ENCODE measurements at places on chromosomes 12 and 14.
A peak's percentile ranks its signal among the peaks of the same experiment; 100 is the strongest.

GRCh38 chr12:120761519-120761934 is 35.9 kb downstream of the ACADS start:
- H3K36me3 ChIP-seq = 0 out of 2 replicates have a peak, but pooled peaks cover 3% of the 10 kb centered on the region
- H3K4me1 ChIP-seq = peaks cover 4% of the 10 kb centered on the region
- no peak for DNase-seq
- no peak overlapping the region for H3K27ac ChIP-seq

DNA sequence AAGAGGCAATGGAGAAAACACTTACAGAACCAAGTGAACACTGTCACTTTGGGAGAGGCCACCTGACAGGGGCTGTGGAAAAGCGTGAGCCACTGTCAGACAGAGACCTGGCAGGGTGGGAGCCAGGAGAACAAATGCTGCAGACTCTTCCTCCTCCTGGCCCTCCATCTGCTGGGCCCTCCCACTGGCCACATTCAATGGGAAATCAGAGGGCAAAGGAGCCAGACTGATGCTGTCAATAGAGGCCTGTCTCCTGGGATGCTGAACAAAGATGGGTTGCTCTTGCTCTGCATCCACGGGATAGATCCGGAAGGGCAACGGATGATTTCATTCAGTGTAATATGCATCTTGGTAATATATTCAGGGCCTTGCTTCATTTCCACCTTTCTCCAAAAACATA is 44.9 kb upstream of the BCAT1 start:
- DNase-seq = no peak
- no peak overlapping the region for H3K4me3 ChIP-seq
- H3K36me3 ChIP-seq = no peaks in the 10 kb centered on the region
- H3K27me3 ChIP-seq = no peaks in the 10 kb centered on the region
- H3K27ac ChIP-seq = no peak overlapping the region

GRCh38 chr12:22543246-22544037 is 900 bp downstream of the C2CD5 start:
- 0 out of 2 replicates have a peak, but pooled peaks cover 1% of the 10 kb centered on the region for H3K4me1 ChIP-seq
- DNase-seq = no peak
- H3K4me3 ChIP-seq = peak overlapping the region; percentile 95
- no peaks in the 10 kb centered on the region for H3K36me3 ChIP-seq
- no peak overlapping the region for H3K27ac ChIP-seq

- DNase-seq = no peak
- H3K4me1 ChIP-seq = no peaks in the 10 kb centered on the region
- H3K27ac ChIP-seq = no peak overlapping the region
- H3K4me3 ChIP-seq = no peak overlapping the region
- no peaks in the 10 kb centered on the region for H3K36me3 ChIP-seq
These were observed 24.0 kb downstream of the FKBP11 start for GRCh38 chr12:48901278-48901677.

GRCh38 chr12:117228239-117228638 is 38.0 kb upstream of the FBXO21 start:
- H3K4me3 ChIP-seq = no peak overlapping the region
- no peaks in the 10 kb centered on the region for H3K4me1 ChIP-seq
- H3K27me3 ChIP-seq = no peaks in the 10 kb centered on the region
- no peak for DNase-seq
- H3K36me3 ChIP-seq = no peaks in the 10 kb centered on the region

- H3K4me1 ChIP-seq = peaks cover 2% of the 10 kb centered on the region
- no peak for DNase-seq
- no peak overlapping the region for H3K4me3 ChIP-seq
- no peaks in the 10 kb centered on the region for H3K27me3 ChIP-seq
- H3K36me3 ChIP-seq = no peaks in the 10 kb centered on the region
These were observed 51.9 kb downstream of the ZFP36L1 start for GRCh38 chr14:68740788-68741476.

GRCh38 chr14:92693998-92694795 is 54.2 kb downstream of the LGMN start:
- no peaks in the 10 kb centered on the region for H3K27me3 ChIP-seq
- DNase-seq = no peak
- H3K4me1 ChIP-seq = no peaks in the 10 kb centered on the region
- H3K4me3 ChIP-seq = no peak overlapping the region
- no peak overlapping the region for H3K27ac ChIP-seq

DNA sequence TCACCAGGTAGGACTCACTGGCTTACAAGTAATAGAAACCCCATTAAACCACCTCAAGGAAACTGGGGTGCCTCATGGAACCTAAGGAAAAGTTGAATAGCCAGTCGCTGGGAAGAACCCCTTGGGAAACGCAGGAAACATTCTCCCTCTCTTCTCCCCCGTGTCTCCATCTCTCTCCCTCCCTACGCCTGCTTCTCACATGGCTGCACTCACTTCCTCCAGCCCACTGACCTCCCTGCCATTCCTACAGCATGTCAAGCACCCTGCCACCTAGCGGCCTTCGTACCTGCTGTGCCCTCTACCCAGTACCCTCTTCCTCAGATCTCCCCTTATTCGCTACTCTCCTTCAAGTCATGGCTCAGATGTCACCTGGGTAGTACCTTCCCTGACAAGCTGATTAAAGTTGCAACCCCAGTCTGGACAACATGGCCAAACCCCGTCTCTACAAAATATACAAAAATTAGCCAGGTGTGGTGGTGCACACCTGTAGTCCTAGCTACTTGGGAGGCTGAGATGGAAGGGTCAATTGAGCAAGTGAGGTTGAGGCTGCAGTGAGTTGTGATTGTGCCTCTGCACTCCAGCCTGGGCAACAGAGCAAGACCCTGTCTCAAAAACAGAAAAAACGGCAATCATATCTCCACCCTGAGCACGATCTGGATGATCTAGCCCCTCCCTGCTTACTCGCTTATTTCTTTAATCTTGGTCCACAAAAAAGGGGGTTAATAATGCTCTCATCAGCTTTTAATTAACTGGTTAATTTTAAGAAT is 6.4 kb upstream of the DTX1 start:
- no peak for DNase-seq
- peaks cover 1% of the 10 kb centered on the region for H3K27me3 ChIP-seq
- no peaks in the 10 kb centered on the region for H3K4me1 ChIP-seq
- H3K36me3 ChIP-seq = no peaks in the 10 kb centered on the region
- H3K4me3 ChIP-seq = no peak overlapping the region

GRCh38 chr14:49621114-49621881 is 699 bp downstream of the MGAT2 start:
- no peak for DNase-seq
- peaks cover 2% of the 10 kb centered on the region for H3K36me3 ChIP-seq
- H3K27ac ChIP-seq = no peak overlapping the region
- H3K4me1 ChIP-seq = no peaks in the 10 kb centered on the region

- no peaks in the 10 kb centered on the region for H3K27me3 ChIP-seq
- no peak overlapping the region for H3K27ac ChIP-seq
- no peak for DNase-seq
- no peaks in the 10 kb centered on the region for H3K36me3 ChIP-seq
- no peak overlapping the region for H3K4me3 ChIP-seq
These were observed 8.8 kb downstream of the BDKRB1 start for GRCh38 chr14:96264853-96265252.

- no peaks in the 10 kb centered on the region for H3K36me3 ChIP-seq
- H3K4me1 ChIP-seq = peaks cover 1% of the 10 kb centered on the region
- DNase-seq = no peak
- H3K27me3 ChIP-seq = no peaks in the 10 kb centered on the region
- H3K27ac ChIP-seq = no peak overlapping the region
These were observed 37.9 kb upstream of the MDM1 start for GRCh38 chr12:68370006-68370590.

DNA sequence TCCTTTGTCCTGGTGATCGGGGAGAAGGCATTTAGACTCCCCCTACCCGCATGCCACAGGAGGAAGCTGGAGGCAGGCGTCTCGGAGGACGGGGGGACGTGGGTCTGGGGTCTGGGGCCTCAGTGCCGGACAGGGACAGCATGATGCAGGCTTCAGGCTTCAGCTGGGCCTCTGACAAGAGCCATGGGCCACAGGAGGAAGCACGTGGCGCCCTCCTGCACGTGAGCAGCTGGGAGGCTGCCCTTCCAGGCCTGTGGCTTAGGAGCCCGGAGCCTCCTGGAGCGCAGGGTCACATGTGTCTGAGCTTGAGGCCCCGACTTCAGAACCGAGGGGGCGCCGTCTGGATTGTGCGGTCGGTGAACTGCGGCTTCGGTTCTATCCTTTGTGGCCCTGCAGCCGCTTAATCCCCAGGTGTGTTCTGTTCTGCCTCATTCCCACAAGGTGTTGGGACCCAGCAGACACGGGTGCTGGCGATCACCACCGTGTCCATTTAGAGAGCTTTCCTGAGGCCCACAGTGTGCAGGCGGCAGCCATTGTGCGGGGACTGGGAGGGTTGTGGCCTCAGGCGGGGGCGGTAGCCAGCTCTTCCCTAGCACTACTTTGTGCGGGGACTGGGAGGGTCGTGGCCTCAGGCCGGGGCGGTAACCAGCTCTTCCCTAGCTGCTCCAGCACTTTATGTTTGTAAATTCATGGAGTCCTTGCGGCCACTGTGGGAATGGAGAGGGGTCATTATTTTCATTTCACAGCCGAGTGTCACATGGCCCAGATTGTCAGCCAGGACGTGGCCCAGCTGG is 150.2 kb downstream of the ADGRD1 start:
- no peak overlapping the region for H3K4me3 ChIP-seq
- no peaks in the 10 kb centered on the region for H3K4me1 ChIP-seq

DNA sequence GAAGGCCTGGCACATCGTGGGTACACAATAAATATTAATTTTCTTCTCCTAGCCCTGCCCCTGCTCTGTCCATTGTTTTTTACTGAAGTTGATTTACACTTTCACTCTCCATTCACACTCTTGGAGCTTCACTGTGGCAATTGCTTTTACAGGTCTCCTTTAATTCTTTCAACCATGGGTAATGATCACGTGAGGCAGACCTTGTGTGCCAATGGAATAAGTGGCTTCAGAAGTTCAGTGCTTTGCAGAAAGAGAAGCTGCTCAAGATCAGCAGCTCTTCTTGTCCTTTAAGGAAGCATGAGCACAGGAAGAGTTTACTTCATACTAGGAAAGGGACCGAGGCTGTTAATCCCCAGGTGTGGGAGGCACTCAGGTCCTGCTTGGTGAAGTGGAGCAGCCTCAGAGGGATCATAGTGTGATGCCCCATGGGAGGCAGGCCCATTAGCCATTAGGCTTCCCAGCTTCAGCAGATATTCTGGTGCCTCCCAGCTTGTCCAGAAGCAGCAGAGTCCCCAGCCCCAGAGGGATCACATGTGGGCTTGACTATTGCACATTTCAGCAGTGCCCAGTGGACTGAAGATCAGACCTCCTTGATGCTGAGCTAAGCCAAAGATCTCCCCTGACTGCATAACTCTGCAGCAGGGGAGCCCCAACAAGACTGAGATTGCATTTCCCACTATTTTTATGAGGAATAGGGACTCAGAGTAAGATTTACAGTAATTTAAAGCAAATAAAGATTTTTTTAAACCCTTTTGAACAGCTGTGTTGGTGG is 5.0 kb upstream of the SLC35F4 start:
- H3K27me3 ChIP-seq = peaks cover 6% of the 10 kb centered on the region
- no peak overlapping the region for H3K27ac ChIP-seq

GRCh38 chr12:109635717-109636116 is 62.1 kb downstream of the MVK start:
- no peak overlapping the region for H3K4me3 ChIP-seq
- H3K36me3 ChIP-seq = no peaks in the 10 kb centered on the region
- H3K4me1 ChIP-seq = no peaks in the 10 kb centered on the region
- no peak for DNase-seq

DNA sequence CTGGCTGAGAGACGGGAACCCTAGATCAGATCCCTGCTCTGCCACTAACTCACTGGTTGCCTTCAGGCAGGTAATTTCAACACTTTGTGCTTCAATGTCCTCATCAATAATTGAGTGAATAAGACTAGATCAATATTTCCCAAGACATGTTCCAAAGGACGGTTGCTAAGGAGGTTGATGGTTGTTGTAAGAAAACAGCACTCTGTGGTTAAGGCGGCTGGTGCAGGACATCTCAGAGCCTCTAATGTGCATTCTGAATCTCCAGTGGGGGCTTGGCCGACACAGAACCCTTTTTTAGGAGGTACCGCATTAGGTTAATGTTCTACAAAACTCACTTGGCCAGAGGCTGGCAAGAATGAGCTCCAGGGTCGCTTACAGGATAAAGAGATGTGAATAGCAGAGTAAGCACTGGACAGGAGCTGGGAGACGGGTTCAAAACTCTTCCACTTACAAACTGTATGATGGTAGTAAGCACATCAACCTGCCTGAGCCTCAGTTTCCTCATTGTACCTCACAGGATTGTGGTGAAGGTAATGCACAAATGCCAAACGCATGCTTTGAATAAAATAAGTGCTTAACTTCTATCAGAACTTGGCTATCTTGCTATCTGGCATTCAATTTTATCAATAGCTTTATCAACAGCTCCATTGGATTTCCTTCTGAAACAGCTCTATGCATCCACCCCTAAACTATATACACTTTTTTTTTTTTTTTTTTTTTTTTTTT is 136.9 kb upstream of the PARP11 start:
- no peaks in the 10 kb centered on the region for H3K36me3 ChIP-seq
- H3K4me3 ChIP-seq = no peak overlapping the region
- H3K27me3 ChIP-seq = no peaks in the 10 kb centered on the region
- H3K4me1 ChIP-seq = no peaks in the 10 kb centered on the region
- no peak overlapping the region for H3K27ac ChIP-seq

DNA sequence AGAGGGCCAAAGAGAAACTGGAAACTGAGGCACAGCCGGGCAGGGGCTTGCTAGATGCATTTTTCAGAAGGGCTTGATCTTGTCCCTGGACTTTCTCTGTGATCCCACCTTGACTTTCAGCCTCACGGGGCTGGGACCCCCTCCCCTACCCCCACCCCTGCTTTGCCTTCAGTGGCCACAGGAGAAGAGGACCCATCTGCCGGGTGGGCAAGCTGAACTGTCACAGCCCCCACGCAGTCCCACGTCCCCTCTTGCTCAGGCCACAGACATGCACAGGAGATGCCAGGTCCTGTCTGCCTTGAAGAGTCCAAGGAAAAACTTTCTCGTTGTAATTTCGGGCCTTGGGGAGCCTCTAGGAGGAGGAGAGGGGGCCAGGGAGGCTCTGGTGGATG is 158.9 kb downstream of the KIF26A start:
- peaks cover 2% of the 10 kb centered on the region for H3K4me1 ChIP-seq
- DNase-seq = no peak
- no peak overlapping the region for H3K4me3 ChIP-seq

GRCh38 chr12:105278043-105278697 is 42.2 kb upstream of the APPL2 start:
- H3K36me3 ChIP-seq = no peaks in the 10 kb centered on the region
- no peaks in the 10 kb centered on the region for H3K27me3 ChIP-seq
- DNase-seq = no peak
- no peak overlapping the region for H3K27ac ChIP-seq
- H3K4me1 ChIP-seq = no peaks in the 10 kb centered on the region

DNA sequence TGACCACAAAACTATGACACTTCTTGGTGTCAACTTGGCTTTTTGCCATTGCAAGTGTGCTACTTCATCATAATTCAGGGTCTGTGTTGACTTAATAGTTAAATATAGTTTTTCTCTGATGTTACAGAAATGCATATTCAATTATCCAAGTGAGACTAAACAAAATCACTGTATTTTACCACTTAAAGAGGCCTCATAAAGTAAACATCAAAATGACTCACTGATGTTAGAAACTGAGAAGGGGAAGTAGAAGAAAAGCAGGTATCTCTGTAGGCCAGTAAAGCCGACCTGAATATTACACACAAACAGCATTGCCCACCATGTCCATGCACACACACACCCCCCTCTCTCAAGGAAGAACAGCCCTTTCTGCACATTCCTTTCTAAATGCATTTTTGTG is 55.4 kb downstream of the RPAP3 start:
- peaks cover 3% of the 10 kb centered on the region for H3K4me1 ChIP-seq
- H3K36me3 ChIP-seq = no peaks in the 10 kb centered on the region
- no peaks in the 10 kb centered on the region for H3K27me3 ChIP-seq
- H3K27ac ChIP-seq = no peak overlapping the region
- DNase-seq = no peak
